ENCODE measurements at places on chromosomes 11 and 22.

- DNase-seq = no peak
Observed at GRCh38 chr22:35995772-35996171, 32.9 kb downstream of the RBFOX2 start.

GRCh38 chr11:47489395-47489755 is 40.4 kb upstream of the RAPSN start:
- no peak for DNase-seq

- DNase-seq = no peak
Observed at GRCh38 chr11:97965849-97966646, 1054.7 kb upstream of the CNTN5 start.

DNA sequence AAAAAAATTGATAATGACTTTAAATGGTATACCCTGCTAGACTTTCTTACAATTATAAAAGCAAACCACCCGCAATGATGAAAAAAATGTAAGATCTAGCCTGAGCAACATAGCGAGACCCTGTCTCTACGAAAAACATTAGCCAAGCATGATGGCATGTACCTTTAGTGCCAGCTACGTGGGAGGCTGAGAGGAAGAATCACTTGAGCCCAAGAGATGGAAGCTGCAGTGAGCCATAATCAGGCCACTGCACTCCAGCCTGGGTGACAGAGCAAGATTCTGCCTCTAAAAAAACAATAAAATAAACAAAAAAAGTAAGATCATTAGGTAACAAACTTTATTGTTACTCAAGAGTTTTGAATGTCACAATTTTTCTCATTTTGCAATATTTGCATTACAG is 39.2 kb downstream of the KMT5B start:
- no peak for DNase-seq

DNA sequence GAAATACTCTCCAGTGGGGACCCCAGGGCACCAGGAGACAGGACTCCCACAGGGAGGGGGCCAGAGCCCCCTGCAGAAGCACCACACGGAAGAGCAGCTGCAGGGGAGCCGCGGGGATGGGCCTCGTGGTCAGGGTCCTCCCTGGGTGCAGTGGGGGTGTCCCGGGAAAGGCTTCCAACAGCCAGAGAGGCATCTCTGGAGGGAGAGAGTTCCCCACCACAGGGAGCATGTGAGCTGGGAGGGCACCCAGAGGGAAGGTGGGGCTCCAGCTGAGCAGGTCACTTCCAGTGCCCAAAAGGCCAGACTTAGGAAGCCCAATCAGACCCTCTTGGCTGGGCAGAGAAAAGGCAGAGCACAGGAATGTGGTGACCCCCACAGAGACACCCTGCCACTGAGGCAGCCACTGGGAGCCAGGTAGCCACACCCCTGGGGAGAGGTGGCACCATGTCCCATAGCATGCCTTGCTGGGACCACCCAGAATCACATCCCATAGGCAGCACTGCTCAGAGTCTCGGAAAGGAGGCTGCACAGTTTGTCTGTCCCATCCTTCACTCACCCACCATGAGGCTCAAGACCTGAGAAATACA is 49.9 kb upstream of the LMO1 start:
- DNase-seq = no peak

Measured in activated gamma-delta T cell treated with Interleukin-2 at 50 U/mL for 16 hours (primary cell).